ENCODE measurements at places on chromosomes 5 and 9. TPM values are rescaled to one million over a fixed set of nuclear protein-coding genes. Genes with fewer than 3 reads are reported as not detected.

The C5orf34 gene
- not detected for total RNA-seq

DNA sequence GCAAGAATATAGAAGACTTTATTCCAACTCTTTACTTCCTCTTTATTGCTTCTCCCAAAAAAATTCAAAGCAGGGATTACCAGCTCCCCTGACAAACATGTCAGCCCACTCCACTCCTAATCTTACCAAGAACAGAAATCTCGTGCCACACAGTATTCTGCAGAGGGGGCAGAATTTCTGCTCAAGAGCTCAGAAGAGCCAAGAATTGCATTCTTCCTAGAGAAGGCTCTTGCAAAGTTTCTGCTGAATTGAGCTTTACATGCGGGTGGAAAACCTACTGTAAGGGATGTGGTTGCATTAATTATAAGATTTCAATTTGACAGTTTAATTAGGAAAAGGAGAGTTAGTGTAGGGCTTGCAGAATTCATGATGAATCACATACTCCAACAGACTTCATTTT lies 428.5 kb downstream of the CETN3 start:
- DNase-seq = no peak

The CCDC152 gene
- not detected for total RNA-seq

GRCh38 chr5:37738057-37738691 lies 101.7 kb downstream of the GDNF start:
- DNase-seq = no peak

DNA sequence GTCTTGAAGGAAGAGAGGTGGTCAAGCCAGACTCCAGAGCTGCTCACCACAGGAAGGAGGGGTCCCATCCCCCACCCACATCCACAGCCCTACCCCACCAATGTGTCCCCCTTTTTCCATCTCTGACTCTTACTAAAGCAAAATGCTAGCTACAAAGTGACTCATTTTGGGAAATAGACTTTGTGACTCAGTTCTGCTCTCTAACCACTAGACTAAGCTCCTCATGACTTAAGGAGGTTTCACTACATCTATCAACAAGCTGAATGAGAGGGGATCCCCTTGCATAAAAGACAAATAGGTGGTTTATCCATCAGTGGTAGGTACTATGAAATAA lies 35.1 kb upstream of the ADRB2 start:
- DNase-seq = no peak

DNA sequence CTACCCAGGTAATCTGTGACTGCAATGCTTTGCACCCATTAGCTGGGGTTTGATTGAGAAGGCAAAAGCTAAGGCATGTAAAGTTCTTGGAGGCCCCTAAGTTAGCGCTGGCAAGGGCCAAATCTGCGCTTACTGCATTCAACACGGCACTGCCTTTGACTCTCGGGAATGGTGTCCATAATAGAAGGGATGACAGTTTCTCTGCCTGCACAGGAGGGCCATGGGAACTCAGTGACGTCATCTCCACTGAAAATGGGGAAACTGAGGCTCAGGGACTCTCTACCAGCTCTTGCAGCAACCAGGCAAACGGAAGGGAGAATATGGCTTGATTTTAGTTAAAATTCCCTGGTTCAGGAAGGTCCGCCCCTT lies 487 bp downstream of the SPATA24 start:
- DNase-seq = no peak

GRCh38 chr5:56190497-56190896 lies 42.6 kb downstream of the ANKRD55 start:
- no peak for DNase-seq

DNA sequence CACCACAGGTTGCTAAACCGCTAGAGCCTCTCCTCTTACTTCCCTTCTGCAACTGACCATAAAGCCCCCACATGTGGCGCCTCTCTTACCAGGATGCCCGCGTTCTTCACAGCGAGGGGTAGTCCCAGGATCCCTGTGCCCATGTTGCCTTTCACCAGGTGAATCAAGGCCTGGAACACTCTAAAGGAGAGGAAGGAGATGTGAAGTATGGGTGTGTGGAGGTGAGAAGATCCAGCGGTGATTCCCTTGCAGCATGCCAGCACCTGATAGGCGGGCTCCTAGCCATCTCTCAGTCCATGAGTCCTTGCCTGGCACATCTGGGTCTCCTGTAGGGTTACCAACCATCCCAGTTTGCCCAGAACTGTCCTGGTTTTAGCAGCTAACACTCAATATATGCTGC lies 3.3 kb downstream of the SLC36A2 start:
- DNase-seq = no peak
